Activated CD4-positive, alpha-beta T cell treated with anti-CD3 and anti-CD28 coated beads for 24 hours (primary cell): ENCODE measurements at places on chromosomes 1 and 21.
A peak's percentile ranks its signal among the peaks of the same experiment; 100 is the strongest.

GRCh38 chr1:6448749-6449631 is 17.0 kb downstream of the TNFRSF25 start:
- DNase-seq: no peak

GRCh38 chr1:171784784-171785183 is 3.3 kb downstream of the METTL13 start:
- DNase-seq: no peak

- no peak for DNase-seq
Measured at GRCh38 chr1:229619002-229619401, 6.9 kb downstream of the TAF5L start.

DNA sequence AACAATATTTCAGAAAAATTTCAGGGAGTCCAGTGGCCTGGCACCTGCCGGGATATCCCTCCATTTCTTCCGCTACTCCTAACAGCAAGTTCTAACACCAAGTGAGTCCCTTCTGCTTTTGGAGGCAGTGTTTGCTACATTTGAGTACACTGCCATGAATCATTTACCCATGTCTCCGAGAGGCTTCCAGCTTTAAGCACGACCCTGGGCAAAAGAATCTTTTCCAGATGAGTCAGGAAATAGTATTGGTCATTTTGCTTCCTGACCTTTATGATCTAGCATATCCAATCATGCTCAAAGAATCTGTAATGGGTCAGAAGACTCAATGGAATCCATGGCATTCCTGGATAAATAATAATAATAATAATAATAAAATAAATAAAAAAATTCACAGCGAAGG is 60.7 kb upstream of the FMN2 start:
- DNase-seq: no peak

- no peak for DNase-seq
Measured at GRCh38 chr1:228445490-228445842, 28.8 kb upstream of the TRIM17 start.

DNA sequence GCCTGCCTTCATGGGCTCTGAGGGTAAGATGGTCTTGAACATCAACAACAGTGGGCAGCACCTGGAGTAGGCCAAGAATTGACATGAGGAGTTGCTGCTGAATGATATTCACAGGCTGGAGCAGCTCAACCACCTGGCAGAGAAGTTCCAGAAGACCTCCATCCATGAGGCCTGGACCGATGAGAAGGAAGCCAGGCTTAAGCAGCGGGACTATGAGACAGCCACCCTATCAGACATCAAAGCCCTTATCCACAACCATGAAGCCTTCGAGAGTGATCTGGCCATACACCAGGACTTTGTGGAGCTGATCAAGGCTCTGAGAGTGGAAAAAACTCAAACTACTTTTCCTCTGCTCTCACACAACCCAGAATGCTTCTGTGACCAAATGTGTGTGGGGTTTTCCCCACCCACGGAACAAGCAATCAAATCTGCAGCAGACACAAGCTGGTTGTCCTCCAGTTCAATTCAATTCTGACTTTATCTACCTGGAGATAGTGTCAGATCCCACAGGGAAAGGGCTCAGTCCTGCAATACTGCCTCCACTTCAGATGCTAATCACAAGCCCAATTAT is 12.1 kb upstream of the EPHA10 start:
- DNase-seq: peak; percentile 15
